ENCODE measurements at places on chromosomes 1 and 21.

DNA sequence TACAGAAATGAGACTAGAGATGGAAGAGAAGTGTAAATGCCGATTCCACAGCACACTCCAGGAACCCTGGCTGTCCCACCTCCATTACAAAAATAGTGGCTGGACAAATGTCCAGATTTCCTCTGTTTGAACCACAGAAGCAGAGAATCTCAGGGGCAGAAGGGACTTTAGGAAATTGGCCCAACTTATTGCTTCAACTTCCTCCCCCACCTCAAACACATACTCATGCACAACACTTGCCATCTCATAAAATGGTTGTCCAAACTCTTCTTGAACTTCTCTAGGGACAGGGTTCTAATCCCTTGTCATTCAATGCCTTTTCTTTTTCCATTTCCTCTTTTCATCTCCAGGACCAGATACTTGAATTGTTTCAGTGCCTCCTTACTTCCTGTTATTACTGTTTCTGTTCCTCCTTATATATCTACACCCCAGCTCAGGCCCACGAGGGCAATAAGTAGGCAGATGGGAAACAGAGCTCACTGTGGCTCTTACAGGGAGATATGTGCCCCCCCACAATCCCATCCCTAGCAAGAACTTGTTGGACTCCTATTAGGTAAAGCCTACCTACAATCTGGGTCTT, 8.5 kb upstream of the B4GALT3 start:
- DNase-seq, result no peak

GRCh38 chr1:91601554-91602376, 101.1 kb downstream of the CDC7 start:
- DNase-seq, result no peak

DNA sequence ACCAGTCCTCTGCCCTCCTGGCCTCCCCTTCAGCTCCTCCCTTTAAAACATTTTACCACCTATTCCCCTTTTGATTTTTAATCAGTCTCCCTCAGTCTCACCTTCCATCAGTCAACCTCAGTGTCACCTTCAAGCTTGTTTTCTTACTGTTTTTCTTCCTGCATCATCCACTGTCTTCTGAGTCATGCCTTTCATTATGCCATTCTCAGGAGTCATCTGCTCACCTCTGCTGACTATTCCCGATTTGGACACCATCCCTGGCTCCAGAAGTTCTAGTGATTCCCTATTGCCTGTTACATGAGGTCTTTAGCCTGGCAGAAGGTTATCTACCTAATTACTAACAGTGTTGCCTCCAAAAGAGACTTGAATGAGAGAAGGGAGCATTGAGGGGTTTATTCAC, 23.9 kb downstream of the NFASC start:
- DNase-seq, result no peak

GRCh38 chr21:42228709-42229220, 9.8 kb downstream of the ABCG1 start:
- DNase-seq, result no peak

DNA sequence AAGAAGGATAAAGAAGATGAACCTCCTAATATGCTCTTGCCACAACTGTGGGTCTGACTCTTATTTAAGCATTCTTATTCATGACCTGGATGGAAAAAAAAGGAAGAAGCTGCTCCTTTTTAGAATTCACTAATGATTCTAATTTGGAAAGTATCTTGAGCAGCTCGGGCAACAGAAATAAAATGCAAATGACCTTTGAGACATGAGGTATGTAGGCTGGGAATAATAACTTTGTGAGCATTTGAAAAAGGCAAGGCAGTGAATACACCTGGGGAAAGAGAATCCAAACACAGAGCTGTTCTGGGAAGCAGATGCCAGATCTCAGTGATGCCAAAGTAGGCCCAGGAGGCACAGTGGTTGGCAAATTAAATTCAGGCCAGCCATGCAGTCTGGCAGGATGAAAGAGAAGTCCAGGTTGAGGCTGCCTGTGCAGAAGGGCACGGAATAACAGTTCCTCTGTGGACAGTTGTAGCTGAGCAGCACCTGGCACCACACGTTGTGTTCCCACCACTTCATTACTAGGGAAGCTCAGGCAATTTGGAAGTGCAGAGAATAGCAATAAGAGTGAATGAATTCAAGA, 320.8 kb upstream of the ST6GALNAC5 start:
- no peak for DNase-seq

DNA sequence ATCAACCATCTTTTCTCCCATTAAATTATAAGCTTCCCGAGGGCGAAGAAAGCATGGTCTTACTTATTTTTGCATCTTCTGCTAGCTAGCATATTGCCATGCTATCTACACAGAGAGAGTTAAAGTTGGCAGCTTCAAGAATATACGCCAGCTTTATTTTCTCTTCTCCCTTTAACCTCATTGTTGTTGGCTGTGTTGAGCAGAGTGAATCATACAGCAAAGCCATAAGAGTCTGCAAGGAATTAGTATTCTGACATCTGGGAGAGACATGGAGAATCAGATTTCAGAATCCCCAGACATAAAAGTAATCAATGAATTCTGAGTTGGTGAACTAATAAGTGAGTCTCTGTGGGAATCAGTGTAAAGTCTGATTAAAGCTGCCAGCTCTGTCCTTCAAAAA, 649.6 kb upstream of the PTBP2 start:
- no peak for DNase-seq

- no peak for DNase-seq
Measured at GRCh38 chr1:156860628-156861423, at the start of gene NTRK1. Gene NTRK1 (plus strand): TSS chr1:156860865. CDS start chr1:156860935, 70 bp downstream.

DNA sequence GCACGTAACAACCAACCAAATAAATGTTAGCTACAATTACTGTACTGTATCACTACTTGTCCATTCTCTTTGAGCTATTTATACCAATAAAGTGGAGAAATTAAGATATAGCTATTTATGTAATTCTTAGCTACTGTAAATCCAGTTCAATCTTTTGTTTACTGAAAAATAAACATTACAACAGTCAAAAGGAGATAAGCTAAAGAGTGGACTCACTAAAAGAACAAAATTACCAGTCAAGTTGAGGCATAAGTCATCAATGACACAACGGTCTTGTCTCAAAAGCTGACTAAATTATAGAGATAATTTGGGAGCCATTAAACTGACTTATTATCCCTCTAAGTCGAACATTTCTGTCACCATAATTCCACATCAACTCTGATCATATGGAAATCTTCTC, 22.5 kb downstream of the TGFBR3 start:
- DNase-seq, result no peak

DNA sequence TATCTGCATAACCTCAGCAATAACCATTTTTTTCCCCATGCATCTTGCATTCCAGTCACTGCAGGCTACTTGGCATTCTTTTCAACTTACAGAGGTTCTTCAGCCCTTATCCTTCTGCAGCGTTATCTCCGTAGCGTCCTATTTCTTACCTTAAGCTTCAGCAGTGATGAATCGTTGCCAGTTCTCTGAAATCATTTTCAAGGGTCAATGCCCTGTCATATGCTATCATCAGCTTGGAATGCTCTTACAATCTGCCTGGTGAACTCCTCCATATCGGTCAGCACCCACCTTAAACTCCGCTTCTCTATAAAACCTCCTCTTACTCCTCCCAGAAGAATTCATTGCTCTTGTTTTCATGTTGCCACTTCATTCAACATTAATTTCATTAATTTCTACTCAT, 105.1 kb upstream of the DPH5 start:
- peak; percentile 99 for DNase-seq

DNA sequence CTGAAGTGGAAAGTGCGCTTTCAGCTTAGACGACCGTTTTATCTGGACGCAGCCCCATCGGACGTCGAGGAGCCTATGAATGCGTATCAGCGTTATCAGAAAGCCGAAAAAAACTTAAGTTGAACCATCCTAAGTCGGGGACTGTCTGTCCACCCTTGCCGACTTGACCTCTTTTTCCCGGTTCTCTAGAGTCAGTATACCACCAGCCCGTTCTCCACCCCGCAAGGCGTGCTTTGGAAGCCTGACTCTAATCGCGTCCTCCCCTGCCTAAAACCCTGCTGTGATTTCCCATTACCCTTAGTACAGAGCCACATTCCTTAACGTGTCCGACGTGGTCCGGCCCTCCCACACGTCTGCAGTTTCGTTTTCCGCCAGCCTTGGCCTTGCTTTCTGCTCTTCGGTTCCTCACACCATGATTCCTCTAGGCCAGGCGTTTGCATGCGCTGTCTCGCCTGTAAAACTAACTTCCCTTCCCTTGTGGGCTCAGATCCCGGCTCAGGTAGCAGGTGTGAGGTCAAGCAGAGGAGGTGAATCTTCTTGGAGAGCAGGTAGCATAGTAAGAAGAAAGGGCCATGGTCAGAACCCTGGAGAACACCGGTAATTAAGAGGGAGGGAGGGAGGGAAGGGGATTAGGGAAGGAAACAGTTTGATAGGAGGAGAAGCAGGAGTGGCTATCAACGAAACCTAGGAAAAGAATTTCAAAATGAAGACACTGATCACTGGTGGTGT, 865 bp downstream of the ADPRS start:
- peak; percentile 38 for DNase-seq

GRCh38 chr1:113369040-113369439, 21.3 kb upstream of the MAGI3 start:
- no peak for DNase-seq

DNA sequence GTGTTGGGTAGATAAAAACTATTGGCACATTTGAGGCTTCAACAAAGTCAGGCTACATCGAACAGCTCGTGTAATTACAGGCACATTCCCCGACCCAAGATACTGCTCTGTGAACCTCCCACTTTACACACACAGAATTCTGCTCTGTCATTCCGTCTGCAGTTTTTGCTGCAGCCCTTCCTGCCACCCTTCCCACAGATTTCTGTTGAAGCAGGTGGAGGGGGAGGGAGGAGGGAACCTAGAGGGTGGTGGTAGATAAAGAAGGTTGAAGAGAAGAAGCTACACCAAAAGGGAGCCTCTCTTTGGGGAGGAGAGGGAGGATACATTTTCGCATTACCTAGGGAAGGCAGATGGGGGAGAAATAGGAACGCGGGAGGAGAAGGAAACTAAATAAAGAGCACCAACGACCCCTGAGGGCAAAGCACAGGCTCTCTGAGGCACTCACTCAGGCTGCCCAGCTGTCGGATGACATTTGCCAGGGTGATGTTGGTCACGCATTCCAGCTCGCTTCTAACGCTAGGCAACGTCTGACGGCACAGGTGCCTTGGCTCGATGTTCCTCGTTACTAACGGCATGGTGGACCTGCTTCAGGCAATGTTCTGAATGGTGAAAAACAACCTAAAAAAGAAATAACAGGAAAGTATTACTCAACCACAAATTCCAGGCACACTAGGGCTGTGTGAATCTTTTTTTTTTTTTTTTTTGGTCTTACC, 36.0 kb downstream of the GPR3 start:
- no peak for DNase-seq

- DNase-seq, result peak; percentile 12
Measured at GRCh38 chr1:101820071-101820470, 176.7 kb downstream of the OLFM3 start.

DNA sequence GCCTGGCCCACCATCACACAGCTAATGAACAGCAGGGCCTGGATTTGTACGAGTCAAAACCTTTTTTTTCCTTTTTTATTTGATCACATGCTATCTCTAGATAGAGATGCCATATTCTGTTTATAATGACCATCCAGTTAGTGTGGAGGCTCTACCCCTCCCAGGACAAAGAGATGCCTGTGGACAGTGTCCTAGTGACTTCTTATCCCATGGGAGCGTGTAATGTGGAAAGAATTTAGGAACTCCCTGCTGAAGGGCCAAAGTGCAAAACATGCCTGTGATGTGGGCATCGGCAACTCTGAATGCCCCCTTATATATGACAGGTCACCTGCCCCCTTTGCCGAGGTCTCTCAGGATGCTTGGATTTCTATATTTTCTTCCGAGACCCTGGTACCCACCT, 292.2 kb downstream of the RRAGC start:
- DNase-seq, result no peak

DNA sequence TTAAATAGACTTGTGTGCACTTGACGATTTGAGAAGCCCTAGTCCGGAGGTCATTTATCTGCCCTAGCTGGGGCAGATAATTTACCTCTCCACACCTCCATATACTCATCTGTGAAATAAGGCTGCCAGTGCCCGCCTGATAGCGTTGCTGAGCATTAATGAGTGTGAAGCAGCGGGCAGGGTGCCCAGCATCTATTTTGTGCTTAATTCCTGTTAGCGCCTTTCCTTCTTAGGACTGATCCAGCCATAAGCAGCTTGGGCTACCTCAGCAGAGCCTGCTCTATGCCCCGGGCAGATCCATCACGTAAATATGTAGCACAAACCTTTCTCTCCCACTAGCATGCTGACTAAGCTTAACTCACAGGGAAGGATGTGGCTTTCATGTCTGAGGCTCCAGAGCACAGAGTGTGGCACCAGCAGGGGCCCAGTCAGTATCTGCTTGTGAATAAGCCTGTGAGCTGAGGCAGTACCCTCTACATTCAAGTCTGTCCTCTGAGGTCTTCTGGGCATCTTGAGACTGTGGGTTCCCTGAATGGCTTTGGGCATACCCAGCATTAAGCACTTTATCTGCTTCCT, 21.5 kb upstream of the RNF187 start:
- DNase-seq, result no peak

- DNase-seq, result no peak
Measured at GRCh38 chr1:213104604-213105003, 53.6 kb downstream of the RPS6KC1 start.

- DNase-seq, result no peak
Measured at GRCh38 chr21:35340273-35340672, 291.2 kb upstream of the RUNX1 start.

DNA sequence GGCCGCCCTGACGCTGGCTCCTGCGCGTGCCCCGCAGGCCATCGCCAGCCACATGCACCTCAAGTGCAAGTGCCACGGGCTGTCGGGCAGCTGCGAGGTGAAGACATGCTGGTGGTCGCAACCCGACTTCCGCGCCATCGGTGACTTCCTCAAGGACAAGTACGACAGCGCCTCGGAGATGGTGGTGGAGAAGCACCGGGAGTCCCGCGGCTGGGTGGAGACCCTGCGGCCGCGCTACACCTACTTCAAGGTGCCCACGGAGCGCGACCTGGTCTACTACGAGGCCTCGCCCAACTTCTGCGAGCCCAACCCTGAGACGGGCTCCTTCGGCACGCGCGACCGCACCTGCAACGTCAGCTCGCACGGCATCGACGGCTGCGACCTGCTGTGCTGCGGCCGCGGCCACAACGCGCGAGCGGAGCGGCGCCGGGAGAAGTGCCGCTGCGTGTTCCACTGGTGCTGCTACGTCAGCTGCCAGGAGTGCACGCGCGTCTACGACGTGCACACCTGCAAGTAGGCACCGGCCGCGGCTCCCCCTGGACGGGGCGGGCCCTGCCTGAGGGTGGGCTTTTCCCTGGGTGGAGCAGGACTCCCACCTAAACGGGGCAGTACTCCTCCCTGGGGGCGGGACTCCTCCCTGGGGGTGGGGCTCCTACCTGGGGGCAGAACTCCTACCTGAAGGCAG, 23.4 kb upstream of the ARF1 start:
- no peak for DNase-seq

- no peak for DNase-seq
Measured at GRCh38 chr1:69319287-69319686, 248.4 kb upstream of the LRRC7 start.

- no peak for DNase-seq
Measured at GRCh38 chr1:52436817-52437216, 32.4 kb downstream of the PRPF38A start.

GRCh38 chr1:167565922-167566321, 12.4 kb upstream of the CREG1 start:
- no peak for DNase-seq

- DNase-seq, result peak; percentile 50
Measured at GRCh38 chr1:25204797-25205480, 27.4 kb downstream of the SYF2 start.

Measured in kidney glomerular epithelial cell (primary cell).